ENCODE measurements at places on chromosomes 4 and X. TPM values are rescaled to one million over a fixed set of nuclear protein-coding genes. Genes with fewer than 3 reads are reported as not detected.
A peak's percentile ranks its signal among the peaks of the same experiment; 100 is the strongest.

The MAGEA9B gene
- total RNA-seq: not detected

The RPS6KA6 gene
- total RNA-seq: 0.45 TPM

The MAGIX gene
- 4.1 TPM for total RNA-seq

The GPC4 gene
- 8.9 TPM for total RNA-seq

The OTC gene
- not detected for total RNA-seq

DNA sequence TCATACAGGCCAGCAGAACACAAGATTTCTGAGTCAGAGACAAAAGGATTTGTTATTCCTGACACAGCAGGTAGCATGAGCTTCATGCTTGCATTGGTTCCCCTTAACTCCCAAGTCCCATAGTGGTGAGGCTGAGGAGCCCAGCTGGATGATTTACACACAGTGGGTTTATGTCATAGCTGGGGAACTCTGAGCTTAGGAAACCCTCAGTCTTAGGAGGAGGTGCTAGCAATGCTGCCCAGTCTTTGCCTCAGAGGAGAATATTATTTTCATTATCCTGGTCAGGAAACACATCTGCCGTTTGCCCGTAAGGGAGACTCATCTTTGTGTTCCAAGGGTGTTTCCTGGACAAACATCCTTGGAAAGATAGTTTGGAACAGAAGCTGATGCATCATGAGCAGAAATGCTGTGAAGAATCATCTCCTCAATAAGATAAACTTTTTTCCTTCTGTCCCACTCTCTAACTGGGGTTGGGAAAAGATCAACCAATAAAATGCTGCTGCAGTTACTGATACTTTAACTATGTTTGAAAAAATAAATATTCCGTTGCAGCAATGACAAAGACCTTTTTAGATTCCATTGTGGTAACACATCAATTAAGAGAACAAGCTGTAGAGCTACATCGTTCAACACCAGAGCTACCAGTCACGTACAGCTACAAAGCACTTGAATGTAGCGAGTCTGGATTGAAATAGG lies 146.8 kb downstream of the DCLK2 start:
- H3K4me1 ChIP-seq: peaks cover 17% of the 10 kb centered on the region
- no peak overlapping the region for H3K4me3 ChIP-seq
- H3K27me3 ChIP-seq: no peaks in the 10 kb centered on the region
- H3K27ac ChIP-seq: no peak overlapping the region

DNA sequence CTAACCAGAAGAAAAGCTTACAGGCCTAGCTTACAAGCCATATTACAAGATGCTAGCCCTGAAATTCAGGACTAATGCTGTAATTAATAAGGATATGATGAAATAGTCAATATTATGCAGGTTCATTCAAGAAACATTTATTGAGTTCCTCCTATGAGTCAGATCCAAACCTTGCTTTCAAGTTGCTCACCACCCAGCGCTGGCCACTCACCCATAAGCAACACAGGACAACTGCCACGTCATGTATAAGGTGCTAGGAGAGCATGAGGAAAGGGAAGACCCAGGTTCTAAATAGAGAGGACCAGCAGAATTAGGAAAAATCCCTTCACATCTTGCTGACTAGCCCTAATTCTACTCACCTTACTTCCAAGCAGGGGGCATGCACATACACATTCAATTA lies 23.3 kb downstream of the MAML3 start:
- H3K4me3 ChIP-seq: no peak overlapping the region
- no peak for DNase-seq
- peaks cover 11% of the 10 kb centered on the region for H3K4me1 ChIP-seq
- no peaks in the 10 kb centered on the region for H3K36me3 ChIP-seq

DNA sequence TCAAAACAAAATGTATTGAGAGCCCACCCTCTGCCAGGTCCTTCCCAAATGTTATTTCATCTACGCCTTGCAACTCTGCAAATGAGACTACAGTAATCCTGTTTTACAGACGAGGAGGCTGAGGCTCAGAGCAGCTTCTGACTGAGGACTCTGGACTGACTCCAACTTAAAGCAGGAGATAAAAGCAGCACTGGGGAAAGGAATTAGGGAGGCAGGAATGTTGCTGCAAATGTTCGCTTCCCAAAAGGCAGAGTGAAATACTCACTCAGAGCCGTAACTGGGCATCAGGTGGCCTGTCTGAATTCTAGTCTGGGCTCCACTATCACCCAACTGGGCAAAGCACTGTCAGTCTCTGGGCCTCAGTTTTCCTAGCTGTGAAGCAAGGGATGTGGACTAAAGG lies 94.7 kb upstream of the SRD5A3 start:
- H3K27me3 ChIP-seq: no peaks in the 10 kb centered on the region
- H3K4me1 ChIP-seq: no peaks in the 10 kb centered on the region
- no peaks in the 10 kb centered on the region for H3K36me3 ChIP-seq
- H3K27ac ChIP-seq: no peak overlapping the region
- no peak for DNase-seq

DNA sequence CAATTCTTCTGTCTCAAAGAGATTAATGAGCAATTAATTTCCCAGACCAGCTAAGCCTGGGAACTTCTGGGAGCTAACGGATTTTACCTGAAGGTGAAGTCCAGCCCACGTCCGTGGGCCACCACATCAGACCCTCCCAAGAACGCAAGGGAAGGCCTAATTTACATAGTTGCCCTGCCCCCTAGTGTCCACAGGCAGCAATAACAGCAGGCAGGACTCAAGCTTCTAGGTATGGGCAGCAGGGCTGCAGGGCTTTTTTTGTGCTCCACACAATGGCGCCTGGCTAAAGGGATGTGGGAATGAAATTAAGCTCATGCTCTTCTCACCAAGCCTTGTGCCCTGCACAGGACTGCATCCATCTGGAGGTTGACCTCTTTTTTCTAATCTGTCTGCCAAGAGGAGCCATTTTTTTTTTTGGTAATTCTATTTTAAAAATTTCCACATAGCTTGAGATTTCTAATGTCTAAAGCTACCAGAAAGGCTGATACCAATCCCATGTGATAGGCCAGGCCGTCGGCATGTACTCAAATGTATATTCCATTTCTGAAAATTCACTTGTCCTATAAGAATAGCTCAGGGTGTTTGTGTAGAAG lies 111.9 kb upstream of the TMEM164 start:
- H3K4me1 ChIP-seq: peaks cover 41% of the 10 kb centered on the region
- H3K27me3 ChIP-seq: no peaks in the 10 kb centered on the region
- no peak overlapping the region for H3K27ac ChIP-seq
- DNase-seq: peak; percentile 45
- no peak overlapping the region for H3K4me3 ChIP-seq
- H3K36me3 ChIP-seq: no peaks in the 10 kb centered on the region

GRCh38 chrX:20347481-20347880 lies 80.8 kb upstream of the RPS6KA3 start:
- H3K4me3 ChIP-seq: no peak overlapping the region
- H3K27me3 ChIP-seq: no peaks in the 10 kb centered on the region
- H3K4me1 ChIP-seq: no peaks in the 10 kb centered on the region
- H3K36me3 ChIP-seq: no peaks in the 10 kb centered on the region

DNA sequence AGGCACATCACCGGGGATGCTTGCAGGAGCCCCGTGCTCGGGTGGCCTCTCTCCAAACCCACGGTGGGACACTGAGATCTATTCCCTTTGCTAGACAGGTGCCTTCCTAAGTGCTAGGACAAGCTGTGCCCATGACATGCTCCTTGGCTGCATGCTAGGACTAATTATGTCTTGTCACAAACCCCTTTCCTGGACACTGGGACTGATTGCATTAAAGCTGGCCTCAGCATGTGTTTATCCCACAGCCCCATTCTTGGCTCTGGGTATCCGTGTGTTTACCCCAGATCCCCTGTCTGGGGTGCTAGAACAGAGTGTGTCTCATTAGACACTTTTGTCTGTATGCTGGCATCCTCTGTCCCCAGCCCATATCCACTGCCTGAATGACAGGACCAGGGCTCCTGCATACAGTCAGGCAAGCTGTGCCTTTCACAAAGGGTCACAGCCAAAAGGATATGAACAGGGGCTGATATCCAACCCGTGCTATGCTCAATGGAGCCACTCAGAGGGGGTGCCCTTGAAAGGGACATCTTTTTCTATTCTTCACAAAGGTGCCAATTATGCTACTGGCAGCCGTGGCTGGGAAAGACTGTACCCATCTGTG lies 9.2 kb upstream of the IQSEC2 start:
- no peaks in the 10 kb centered on the region for H3K27me3 ChIP-seq
- no peaks in the 10 kb centered on the region for H3K36me3 ChIP-seq
- H3K27ac ChIP-seq: no peak overlapping the region

DNA sequence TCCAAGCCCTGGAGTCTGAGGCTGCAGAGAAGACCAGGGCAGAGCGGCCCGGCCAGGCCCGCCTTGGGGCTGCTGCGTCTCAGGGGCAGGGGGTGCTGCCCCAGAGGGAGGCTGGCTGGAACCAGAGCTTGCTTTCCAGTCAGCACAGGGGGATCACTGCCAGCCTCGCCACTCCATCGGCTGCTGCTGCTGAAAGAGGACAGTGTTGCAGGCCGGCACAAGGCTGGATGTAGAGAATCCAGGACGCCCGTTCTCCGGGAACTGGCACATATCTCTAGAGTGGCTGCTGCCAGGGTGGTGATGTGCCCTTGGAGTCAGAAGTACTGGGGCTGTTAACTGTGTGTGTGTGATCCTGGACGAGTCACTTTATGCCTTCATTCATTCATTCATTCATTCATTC lies 31.9 kb upstream of the SORCS2 start:
- H3K4me1 ChIP-seq: peaks cover 10% of the 10 kb centered on the region
- no peaks in the 10 kb centered on the region for H3K36me3 ChIP-seq
- no peak overlapping the region for H3K4me3 ChIP-seq
- no peaks in the 10 kb centered on the region for H3K27me3 ChIP-seq
- DNase-seq: no peak

DNA sequence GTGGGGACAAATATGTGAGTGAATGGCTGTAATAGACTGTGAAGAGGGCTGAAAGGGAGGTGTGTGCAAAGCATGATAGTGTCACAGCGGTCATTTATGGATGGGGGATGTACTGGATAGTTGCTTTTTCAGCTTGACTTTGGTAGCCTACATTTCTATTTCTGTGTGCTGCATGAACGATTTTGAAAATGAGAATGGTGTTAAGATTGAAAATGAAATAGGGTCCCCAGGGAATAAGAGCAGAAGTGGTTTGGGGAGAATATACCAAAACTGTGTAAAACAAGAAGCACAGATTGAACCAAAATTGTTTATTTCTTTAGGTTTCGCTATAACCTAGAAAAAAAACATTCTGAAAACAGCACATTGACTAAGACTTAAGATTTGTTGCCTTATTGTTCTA lies 58.8 kb upstream of the CLNK start:
- H3K4me1 ChIP-seq: no peaks in the 10 kb centered on the region
- no peaks in the 10 kb centered on the region for H3K36me3 ChIP-seq
- H3K27ac ChIP-seq: no peak overlapping the region
- peaks cover 6% of the 10 kb centered on the region for H3K27me3 ChIP-seq
- no peak overlapping the region for H3K4me3 ChIP-seq
- no peak for DNase-seq

DNA sequence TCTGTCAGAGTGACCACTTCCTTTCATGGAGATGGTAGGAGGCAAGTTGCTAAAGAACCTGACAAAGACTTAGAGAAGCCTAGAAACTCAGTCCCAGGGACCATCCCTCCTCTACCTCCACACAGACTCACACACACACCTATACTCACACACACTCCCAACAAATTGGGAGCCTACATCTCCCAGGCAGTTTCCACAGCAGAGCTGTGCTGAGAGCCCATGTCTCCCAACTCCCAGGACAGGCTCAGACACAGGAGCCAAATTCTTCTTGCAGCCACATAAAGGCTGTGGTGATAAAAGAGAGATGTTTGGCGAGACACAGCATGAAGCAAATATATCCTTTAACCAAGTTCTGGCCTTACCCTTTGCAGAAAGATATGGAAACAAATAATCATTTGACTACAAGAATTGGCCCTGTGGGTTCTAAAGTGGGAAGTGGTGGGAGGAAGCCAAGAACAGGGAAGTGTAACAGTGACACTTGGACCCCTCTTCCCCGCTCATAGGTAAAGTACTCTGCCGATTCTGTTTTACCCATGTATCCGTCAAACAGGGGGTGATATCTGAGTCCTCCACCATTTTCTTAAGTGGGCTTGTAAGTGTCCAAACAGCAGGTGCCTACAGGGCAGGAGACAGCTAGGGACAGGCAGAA lies 11.0 kb upstream of the IDS start:
- H3K4me1 ChIP-seq: no peaks in the 10 kb centered on the region
- DNase-seq: no peak
- H3K36me3 ChIP-seq: no peaks in the 10 kb centered on the region
- no peak overlapping the region for H3K27ac ChIP-seq

DNA sequence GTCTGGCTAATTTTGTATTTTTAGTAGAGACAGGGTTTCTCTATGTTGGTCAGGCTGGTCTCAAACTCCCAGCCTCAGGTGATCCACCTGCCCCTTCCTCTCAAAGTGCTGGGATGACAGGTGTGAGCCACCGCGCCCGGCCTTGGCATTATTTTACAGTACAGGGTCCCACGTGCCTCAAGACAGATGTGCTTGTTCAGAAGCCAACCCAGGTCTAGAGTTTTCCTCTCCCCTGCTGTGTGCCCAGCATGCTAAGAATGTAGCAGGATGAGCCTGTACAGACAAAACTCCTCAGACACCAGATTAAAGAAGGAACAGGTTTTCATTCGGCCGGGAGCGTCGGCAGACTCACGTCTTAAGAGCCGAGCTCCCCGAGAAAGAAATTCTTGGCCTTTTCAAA lies 42.2 kb downstream of the CRLF2 start:
- H3K27ac ChIP-seq: no peak overlapping the region
- no peak for DNase-seq
- H3K27me3 ChIP-seq: no peaks in the 10 kb centered on the region
- H3K4me3 ChIP-seq: no peak overlapping the region

- no peaks in the 10 kb centered on the region for H3K27me3 ChIP-seq
- DNase-seq: no peak
- no peak overlapping the region for H3K27ac ChIP-seq
Observed at GRCh38 chr4:80492761-80493160, 157.2 kb downstream of the CFAP299 start.

GRCh38 chrX:40897718-40898270 lies 162.5 kb upstream of the MED14 start:
- no peak overlapping the region for H3K27ac ChIP-seq
- no peaks in the 10 kb centered on the region for H3K4me1 ChIP-seq
- no peaks in the 10 kb centered on the region for H3K36me3 ChIP-seq
- no peak overlapping the region for H3K4me3 ChIP-seq

DNA sequence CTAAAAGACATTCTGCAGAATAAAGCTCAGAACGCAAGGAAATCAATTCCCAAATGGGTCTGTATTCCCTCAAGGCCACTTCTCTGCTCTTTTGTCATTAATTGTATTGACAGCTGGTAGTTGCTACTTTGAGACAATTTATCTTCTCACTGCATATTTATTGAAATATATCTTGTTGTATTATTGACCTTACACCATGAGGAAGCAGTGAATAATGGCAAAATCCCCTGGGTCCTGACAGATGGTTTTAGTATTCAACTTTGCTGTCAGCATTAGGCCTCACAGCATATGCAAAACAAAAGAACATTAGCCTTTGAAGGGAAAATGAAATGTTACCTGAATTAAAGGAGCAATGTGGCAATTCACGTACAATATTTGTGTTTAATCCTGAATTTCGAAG lies 406.1 kb upstream of the TRAM1L1 start:
- no peaks in the 10 kb centered on the region for H3K27me3 ChIP-seq
- DNase-seq: no peak
- no peaks in the 10 kb centered on the region for H3K36me3 ChIP-seq
- H3K4me3 ChIP-seq: no peak overlapping the region
- H3K4me1 ChIP-seq: no peaks in the 10 kb centered on the region

Data from heart right ventricle (tissue), 16 donors.